Esophagus muscularis mucosa (tissue), 4 donors: ENCODE measurements at places on chromosomes 3 and 15.

- no peak for DNase-seq
Measured at GRCh38 chr3:62013951-62014350, 359.4 kb downstream of the FEZF2 start.

DNA sequence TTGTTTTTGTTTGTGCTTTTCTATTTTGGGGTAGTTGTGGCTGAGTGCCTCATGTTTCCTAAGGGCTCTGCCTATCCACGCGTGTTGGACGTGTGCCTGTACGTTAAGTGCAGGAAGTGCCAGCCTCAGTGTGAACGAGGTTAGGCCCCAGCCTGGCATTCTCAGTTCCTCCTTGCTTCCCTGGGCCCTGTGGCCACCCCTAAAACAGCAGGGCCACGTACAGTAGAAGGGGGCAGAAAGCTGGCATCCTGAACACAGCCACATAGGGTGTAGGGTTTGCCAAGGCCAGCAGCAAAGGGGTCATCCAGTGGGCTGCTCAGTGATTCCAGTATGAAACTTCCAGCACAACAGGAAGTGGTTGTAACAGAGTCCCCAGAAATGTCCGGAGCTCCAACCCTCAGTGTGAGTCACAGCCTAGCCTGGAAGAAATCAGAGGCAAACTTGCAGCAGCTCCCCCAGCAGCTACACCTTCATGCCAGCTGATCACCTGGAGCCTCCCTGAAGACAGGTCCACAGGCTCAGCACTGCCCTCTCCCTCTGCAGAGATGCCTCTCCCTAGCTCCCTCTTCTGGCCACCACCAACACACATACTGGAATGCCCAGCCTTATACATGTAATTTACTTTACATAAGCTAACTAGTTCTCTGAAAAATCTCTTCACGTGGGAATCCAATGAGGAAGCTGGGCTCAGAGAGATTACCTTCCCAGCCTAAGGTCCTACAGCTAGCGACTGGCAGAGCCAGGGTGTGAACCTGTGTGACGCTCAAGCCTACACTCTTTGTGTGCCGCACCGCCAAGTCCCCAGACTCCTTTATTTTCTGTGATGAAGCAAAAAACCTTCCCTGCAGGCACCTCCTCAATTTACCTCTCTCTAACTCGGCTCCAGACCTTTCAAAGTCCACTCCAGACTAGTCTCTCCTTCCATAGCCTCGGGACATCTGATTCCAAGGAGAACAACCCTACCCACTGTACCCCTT is 26.6 kb downstream of the ILDR1 start:
- DNase-seq: no peak

DNA sequence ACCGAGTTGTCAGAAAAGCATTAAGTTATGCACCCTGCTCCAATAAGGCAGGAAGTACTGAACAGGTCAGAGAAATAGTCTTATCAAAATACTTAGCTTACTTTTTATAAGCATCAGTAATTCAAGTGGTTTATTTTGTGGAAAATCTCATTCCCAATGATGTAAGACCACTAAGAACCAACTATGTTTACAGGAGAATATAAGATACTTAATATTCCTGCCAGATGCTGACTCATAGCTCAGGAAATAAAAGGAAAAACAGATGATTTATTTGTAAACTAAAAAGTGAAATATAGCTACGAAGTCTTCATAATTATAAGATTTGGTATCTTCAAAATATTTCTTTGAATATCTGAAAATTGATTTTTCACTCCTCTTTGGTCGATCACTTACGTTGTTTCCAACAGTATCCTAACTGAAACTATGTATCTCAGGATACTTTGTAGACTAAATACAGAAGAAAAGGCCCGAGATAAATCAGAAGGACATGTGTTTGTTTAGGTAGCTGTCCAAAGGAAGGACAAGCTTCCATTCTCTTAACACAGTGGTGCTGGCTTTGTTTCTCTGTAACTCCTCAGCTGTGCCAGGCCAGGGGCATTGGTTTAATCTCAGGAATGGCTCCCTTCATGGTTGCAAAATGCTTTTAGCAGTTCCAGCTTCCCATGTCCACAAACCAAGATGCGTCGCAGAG is 295.8 kb downstream of the GBE1 start:
- no peak for DNase-seq

- no peak for DNase-seq
Measured at GRCh38 chr3:16721494-16721893, 116.3 kb upstream of the DAZL start.

- DNase-seq: no peak
Measured at GRCh38 chr3:14177580-14178246, 688 bp downstream of the XPC start.

DNA sequence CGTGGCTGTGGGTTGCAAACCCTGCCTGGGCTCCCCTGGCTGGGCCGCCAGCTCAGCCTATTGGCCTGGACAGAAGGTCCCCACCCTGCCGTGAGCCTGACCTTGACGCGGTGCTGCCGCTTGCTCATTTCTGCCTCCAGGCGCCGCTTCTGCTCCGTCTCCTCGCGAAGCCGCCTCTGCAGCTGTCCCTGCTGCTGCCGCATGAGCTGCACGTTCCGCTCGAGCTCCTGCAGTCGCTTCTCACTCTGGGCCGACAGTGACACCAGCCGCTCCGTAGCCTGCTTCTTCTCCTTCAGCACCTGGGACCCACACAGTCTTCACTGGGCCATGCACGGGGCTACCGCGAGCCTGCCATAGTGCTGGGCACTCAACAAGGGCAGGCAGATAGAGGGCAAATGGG is 21.7 kb downstream of the KIF7 start:
- DNase-seq: no peak

GRCh38 chr3:167882057-167882667 is 146.6 kb downstream of the SERPINI1 start:
- no peak for DNase-seq

DNA sequence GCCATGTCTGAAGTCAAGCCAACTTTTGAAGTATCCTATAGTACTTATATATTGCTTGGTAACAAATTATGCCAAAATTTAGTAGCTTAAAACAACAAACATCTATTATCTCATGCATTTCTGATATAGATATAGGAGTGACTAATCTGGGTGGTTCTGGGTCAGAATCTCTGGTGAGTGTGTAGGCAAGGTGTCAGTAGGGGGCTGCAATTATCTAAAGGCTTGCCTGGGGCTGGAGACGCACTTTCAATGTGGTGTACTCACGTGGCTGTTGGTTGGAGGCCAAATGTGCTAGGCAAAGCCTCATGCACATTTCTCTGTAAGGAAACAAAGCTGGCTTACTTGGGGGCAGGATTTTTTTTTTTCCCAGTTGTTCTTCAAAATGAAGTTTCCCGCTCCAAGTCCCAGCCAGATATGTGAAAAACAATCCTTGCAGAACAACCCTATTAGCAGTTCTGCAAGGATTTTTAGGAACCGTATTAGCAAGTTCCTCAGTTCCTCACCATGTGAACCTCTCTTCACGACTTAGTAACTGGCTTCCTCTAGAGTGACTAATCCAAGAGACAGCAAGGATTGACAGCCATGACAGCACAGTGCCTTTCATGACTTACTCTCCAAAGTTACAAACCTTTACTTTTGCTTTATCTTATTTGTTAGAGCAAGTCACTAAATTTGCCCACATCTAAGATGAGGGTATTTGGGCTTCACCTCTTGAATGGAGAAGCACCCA is 25.8 kb downstream of the GREM1 start:
- no peak for DNase-seq

DNA sequence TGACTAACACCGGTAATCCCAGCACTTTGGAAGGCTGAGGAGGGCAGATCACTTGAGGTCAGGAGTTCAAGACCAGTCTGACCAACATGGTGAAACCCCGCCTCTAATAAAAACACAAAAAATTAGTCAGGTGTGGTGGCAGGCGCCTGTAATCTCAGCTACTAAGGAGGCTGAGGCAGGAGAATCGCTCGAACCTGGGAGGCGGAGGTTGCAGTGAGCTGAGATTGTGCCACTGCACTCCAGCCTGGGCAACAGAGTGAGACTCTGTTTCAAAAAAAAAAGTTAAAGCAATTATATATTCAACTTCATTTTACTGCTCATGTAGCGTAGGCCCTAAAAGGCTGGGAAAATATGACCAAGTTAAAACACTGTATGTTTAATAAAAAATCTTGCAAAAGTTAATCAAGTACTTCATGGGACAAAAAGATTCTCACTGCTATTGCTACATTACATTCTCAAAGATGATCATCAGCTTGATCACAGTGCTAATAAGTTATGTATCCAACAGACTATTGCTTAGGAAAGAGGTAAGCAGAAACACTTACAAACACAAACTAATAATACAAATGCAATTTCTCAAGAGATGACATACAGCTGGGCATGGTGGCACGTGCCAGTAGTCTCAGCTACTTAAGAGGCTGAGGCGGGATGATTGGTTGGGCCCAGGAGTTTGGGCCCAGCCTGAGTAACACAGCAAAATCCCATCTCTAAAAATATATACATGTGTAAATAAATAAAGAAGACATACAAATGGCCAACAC is 2.7 kb downstream of the COPS2 start:
- DNase-seq: no peak

- no peak for DNase-seq
Measured at GRCh38 chr15:86603466-86603865, 523.8 kb downstream of the AGBL1 start.
